Liver (tissue), 10 donors: ENCODE measurements at places on chromosomes 6 and 20. TPM values are rescaled to one million over a fixed set of nuclear protein-coding genes. Genes with fewer than 3 reads are reported as not detected.

The RALY gene
- total RNA-seq, result 23.1 TPM

The BANF2 gene
- not detected for total RNA-seq

The TBP gene
- total RNA-seq, result 7.5 TPM

The PRRT1 gene
- not detected for total RNA-seq

The RGS17 gene
- total RNA-seq, result under 0.01 TPM

The SLX4IP gene
- 3.1 TPM for total RNA-seq

The RIPOR2 gene
- total RNA-seq, result 10.9 TPM

The SIRPD gene
- total RNA-seq, result 1.1 TPM

The FAM162B gene
- 0.56 TPM for total RNA-seq

The OLIG3 gene
- not detected for total RNA-seq

The PDE10A gene
- 1.7 TPM for total RNA-seq

The CFAP61 gene
- total RNA-seq, result not detected

The C6orf58 gene
- 0.09 TPM for total RNA-seq

The BPIFA1 gene
- total RNA-seq, result not detected

DNA sequence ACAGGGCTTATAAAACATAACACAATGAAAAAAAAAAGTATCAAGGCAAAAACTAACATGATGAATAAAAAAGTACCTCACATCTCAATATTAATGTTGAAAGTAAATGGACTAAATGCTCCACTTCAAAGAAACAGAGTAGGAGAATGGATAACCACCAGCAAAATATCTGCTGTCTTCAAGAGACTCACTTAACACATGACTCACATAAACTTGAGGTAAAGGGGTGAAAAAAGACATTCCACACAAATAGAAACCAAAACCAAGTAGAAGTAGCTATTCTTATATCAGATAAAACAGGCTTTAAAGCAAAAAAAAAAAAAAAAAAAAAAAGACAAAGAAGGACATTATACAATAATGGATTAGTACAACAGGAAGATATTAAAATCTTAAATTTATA lies 86.9 kb downstream of the TBC1D32 start:
- no peak for DNase-seq

- no peak for DNase-seq
These were observed 2.3 kb upstream of the HELZ2 start for GRCh38 chr20:63576311-63576710.

GRCh38 chr6:37709250-37709931 lies 11.7 kb upstream of the MDGA1 start:
- DNase-seq, result no peak

DNA sequence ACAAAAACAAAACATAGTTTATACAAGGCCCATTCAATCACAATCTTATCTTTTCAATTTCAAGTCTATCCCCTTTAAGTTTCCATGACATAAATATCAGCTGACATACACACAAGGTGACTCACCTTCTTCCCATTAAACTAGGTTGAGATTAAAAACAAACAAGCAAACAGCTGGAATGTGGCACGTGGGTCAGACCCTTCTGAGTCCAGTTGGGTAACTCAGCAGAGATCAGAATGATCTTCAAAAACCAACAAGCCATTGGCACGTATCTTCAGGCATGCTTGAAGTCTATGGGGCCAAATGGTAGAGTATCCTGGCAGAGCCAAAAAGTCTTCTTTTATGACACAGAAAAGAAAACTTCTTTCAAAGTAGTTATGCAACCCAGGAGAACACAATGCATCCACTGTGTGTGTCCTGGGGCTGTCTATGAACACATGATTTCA lies 603.5 kb upstream of the CITED2 start:
- no peak for DNase-seq

GRCh38 chr6:120303527-120303926 lies 954.0 kb upstream of the MAN1A1 start:
- no peak for DNase-seq

DNA sequence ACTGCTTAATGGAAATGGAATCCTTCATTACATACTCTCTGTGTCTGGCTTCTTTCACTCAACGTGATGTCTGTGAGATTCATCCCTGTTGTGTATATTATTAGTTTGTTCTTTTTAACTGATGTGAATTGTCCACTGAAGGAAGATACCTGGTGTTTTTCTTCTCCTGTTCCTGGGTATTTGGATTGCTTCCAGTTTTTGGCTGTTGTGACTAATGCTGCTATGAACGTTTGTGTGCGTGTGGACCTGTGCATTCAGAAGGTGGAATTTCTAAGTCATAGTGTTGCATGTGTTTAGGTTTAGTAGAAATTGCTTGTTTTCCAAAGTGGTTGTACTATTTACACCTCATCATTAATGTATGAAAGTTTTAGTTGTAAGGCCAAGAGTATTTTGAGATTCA lies 3.8 kb downstream of the TULP4 start:
- no peak for DNase-seq

DNA sequence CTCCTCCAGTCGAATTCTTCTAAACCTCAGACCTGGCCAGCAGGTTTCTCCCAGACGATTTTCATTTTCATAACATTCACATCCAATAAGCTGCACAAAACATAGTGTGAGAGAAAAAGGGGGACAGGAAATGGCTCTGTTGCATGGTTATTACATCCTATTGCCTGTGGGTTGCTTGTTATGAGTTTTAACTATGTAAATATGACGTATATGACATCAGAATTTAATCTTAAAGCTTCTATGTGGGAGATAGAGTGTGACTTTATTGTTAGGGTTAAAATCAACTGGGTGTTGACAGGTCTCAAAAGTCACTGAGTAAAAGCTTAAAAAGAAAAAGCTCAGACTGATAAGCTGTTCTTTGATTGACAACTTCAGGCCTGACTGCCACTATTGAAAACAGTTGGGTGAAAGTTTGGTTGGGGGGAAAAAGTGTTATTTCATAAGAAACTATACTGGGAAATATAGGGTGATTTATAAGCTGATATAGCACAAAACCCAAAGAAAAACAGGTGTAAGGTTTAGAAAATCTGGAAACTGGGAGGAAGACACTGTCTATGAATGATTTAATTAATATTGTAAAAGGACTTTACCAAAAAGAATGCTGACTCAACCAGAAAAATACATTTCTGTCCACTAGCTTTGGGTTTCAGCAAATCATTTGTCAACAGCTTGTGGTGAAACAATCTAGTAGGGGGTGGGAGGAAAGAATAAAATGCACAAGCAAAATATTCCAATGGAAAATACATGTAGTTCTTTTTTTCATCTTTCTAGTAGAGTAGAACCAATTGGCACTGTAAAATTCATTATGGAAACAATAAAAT lies 134.1 kb upstream of the CEP162 start:
- no peak for DNase-seq

- peak; percentile 27 for DNase-seq
These were observed 160.2 kb downstream of the MRPL14 start for GRCh38 chr6:43966853-43967718.

GRCh38 chr6:167866642-167867041 lies 39.9 kb downstream of the AFDN start:
- no peak for DNase-seq

- DNase-seq, result no peak
These were observed 2.2 kb downstream of the TAF4 start for GRCh38 chr20:62063315-62063980.

DNA sequence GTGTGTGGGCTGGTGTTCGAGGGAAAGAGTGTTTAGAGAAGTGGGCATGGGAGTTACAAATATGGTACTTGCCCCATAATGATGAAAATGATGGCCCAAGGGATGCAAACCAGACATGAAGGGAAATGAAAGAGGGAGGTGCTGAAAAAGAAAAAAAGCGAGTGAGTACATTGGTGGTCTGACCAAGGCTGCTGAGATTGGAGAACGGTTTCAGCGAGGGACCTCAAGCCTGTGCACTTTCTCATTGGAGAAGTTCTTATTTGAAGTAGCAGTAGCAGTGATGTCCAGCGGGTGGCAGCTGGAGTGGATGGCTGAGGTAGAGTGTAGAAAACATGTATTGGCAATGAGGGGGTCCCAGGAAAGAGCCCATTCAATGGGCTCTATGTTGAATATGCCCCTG lies 54.8 kb downstream of the TNFAIP3 start:
- DNase-seq, result no peak

GRCh38 chr6:39669973-39670342 lies 55.2 kb downstream of the KIF6 start:
- DNase-seq, result no peak

DNA sequence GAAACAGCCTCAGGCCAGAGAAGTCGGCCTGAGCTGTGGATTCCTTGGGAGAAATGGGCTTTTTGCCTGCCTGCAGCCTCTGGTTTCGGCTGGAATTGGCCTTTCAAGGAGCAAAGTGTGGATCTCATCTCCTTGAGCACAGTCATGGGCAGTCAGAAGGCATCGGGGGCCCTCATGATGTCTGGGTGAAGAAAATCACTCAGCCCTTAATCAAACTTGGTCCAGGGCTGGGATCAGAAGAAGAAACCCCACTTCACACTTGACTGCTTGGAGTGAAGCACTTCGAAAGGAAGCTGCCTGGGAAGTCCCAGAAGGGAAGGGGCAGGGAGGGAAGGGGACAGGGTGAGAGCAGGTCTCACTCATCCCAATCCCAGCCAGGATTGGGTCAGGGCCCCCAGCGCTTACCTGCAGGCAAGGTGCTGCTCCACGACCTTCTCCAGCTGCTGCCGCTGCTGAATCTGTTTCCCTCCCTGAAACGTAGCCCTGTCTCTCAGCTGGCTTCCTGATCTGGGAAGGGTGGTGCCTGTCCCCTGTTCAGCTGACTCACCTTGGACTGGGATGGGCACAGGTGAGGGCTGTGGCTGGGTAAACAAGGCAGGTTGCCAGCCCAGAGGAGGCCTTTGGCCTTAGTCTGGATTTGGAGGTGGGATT lies at the start of gene SDCBP2:
TSS of gene SDCBP2 (minus strand) at position 460 of the 651 bp plus-strand sequence. CDS start 8,723 bp downstream, outside the sequence.
- peak; percentile 44 for DNase-seq

DNA sequence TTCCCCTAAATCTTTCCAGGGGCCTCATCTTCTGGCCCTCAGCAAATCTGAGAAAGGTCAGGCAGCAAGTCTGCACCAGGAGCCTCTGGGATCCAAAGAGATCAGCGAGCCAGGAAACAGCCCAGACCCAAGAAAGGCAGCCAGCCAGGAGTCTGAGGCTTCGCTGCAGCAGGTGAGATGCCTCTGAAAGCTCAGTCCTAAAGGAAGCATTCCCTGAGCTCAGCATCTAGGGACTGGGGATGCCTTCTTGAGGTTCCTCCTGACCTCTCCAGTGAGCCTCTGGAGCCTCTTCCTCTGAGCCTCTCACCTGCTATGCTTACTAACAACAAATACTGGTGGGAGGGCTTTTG lies 118.8 kb upstream of the MAFB start:
- no peak for DNase-seq

DNA sequence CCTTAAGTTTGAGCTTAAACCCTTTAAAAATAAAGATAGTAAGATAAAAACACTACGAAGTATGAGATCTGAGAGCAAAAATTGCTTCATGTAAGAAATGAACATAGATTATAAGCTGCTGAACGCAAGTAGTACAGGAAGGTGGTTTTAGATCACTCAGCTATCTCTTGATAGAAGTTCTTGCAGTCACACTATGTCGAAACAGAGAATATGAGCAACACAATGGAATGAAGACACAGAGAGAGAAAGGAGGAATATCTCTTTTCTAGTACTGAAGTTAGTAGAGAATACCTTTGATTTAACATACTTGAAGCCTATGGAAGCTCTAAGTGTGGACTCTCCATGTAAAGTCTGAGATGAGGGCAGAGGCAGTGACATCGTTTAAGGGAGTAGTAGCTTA lies 162.7 kb downstream of the CDK19 start:
- DNase-seq, result no peak

GRCh38 chr6:132643547-132643946 lies 15.4 kb downstream of the TAAR1 start:
- no peak for DNase-seq

GRCh38 chr20:4490606-4491280 lies 231.0 kb upstream of the PRND start:
- DNase-seq, result no peak

GRCh38 chr6:84618046-84618752 lies 146.2 kb downstream of the TBX18 start:
- no peak for DNase-seq

GRCh38 chr20:22974354-22974753 lies 60.8 kb upstream of the SSTR4 start:
- no peak for DNase-seq

GRCh38 chr20:24682496-24682985 lies 213.1 kb downstream of the SYNDIG1 start:
- DNase-seq, result no peak

GRCh38 chr6:132932588-132932987 lies 118.2 kb downstream of the RPS12 start:
- no peak for DNase-seq

DNA sequence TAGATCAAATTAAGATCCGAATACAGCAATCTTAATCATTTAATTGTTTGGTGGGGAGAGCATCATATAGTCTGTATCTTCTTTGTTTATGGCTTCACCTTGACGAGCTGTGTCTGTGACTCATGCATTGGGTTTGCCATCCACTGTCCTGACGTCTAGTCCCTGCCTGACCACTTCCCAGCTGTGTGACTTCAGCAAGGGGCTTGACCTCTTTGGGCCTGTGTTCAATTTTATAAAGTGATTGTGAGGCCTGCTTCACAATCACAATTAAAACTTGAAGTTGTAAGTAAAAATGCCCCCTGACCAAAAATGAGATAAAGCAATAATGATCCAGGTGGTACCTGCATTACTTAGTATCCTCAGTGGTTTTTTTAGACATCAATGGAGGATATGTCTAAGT lies 209.2 kb downstream of the ZNF217 start:
- DNase-seq, result no peak

DNA sequence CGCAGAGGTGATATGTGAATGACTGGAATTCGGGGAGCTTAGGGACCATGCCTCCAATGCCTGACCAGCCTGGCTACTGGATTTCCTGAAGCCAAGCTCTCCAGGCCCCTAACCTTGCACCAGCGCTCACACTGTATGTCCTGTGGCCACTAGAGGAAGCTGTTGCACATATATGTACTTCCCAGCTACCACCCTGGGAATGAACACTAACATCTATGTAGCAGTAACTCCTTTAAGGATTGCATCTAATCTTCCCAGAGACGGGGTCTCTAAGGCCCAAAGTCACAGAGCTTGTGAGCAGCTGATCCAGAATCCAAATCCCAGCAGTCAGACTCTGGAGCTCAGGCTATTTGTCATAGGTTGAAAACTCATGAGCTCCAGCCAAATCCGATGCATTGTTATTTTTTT lies 20.4 kb upstream of the BPIFB1 start:
- DNase-seq, result no peak

- peak; percentile 64 for DNase-seq
These were observed 129.2 kb upstream of the PRND start for GRCh38 chr20:4592316-4593148.

DNA sequence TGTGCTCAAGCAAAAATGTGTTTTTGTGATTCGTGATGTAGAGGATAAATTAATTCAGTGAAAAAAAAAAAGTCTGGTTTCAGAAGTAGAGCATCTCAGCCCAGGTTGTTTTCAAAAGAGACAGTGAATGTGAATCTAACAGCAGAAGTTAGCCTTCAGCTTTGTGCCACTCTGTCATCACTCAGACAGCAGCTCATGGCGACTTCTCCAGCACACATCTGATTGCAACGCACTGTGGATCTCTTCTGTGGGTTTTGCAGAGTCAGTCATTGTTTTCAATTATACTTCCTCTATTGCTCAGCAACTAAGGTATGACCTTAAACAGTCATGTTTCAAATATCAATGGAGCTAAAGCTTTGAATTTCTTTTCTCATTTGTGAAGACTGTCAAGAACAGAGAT lies 335.5 kb upstream of the POU3F2 start:
- DNase-seq, result no peak

GRCh38 chr6:91161246-91161645 lies 574.4 kb upstream of the MAP3K7 start:
- no peak for DNase-seq

- no peak for DNase-seq
These were observed 8.7 kb upstream of the STXBP5 start for GRCh38 chr6:147195510-147195909.
